Urinary bladder (tissue), 4 donors: ENCODE measurements at places on chromosomes 1 and 21. TPM values are rescaled to one million over a fixed set of nuclear protein-coding genes. Genes with fewer than 3 reads are reported as not detected.

The CFAP141 gene
- not detected for polyA plus RNA-seq

GRCh38 chr1:107262467-107263286 lies 121.8 kb downstream of the NTNG1 start:
- DNase-seq, result no peak

GRCh38 chr1:176904057-176904751 lies 260.3 kb downstream of the ASTN1 start:
- no peak for DNase-seq

DNA sequence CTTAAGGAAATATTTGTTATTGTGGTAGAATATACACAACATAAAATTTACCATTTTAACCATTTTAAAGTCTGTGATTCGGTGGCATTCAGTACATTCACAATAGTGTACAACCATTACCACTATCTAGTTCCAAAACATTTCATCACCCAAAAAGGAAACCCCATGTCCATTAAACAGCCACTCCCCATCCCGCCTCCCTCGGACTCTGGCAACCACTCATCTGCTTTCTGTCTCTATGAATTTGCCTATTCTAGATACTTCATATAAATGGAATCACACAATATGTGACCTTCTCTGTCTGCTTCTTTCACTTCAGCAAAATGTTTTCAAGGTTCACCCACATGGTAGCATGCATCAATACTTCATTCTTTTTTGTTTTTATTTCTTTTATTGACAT lies 51.3 kb downstream of the PTP4A2 start:
- no peak for DNase-seq

DNA sequence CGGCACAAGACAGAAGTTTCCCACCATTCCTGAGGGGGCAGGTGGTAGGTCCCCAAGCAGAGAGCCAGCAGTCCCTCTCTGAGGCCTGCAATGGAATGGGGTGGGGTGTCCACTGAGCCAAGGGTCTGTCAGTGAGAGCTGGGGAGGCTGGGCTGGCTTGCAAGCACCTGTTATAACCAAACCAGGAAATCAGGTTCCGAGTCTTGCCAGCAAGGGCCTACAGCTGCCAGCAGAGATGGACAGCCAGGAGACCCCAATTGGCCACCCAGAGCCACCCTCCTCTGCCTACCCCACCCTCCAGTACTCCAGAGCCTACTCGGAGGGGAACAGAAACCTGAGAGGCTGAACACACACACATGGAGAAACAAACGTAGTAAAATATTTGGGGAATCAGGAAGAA lies 32.2 kb downstream of the PSEN2 start:
- no peak for DNase-seq
